Fibroblast of villous mesenchyme (primary cell): ENCODE measurements at places on chromosomes 3 and 15.

DNA sequence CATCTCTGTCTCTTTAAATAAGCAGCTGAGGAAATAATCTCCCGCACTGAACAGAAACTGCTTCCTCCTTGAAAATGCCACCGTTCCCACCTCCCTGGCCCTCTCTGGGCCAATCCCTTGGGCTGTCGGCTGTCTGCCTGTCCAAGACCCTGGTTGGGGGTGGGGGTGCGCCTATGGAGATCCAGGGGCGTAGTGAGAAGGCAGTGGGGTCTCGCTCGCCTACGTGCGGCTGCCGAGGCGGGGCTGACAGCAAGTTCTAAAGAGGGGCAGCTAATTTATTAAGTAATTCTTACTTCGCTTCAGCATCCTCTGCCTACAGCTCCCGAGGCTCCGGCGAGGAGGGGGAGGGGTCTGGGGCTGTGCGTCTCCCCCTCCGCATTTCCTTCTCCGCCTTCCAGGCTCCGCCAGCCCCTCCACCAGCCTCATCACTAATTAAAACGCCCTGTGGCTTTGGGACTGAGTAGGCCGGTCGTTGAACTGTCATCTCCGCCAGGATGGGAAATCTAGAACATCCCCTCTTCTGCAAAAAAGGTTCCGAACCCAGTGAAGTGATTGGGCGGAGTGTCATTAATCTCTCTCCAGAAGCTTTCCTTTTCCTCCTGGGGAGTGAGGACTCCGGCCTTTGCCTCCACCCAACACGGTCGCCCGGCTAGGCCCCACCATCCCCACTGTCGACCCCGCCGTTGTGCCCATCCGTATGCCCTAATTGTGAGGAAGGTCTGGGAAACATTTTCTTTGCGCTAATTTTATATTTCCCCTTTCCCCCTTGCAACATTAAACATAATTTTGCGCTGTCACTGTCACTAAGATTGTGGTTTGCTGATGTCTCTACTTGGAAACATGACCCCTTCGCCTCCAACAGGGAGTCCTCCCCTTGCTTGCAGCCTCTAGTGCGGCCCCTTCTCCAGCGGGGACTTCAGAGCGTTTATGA, 16.9 kb downstream of the NR2F2 start:
- DNase-seq = peak; percentile 85

DNA sequence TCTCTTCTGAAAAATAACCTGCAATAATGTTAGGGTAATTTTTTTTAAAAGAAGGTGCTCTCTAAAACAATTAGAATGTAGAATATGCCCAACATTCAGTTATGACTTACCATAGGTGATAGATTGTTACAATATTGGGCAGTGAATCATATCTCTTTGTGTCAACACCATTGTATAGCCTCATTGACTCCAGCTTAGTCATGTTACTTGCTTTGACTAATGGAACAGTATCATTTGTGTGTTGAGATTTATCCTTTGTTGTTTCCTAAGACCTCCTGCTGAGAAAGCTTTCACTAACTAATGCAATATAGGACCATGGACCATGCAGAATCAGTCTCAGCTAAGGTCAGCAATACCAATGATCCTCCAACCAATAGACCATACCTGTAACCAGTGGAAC, 1106.4 kb downstream of the SI start:
- no peak for DNase-seq

DNA sequence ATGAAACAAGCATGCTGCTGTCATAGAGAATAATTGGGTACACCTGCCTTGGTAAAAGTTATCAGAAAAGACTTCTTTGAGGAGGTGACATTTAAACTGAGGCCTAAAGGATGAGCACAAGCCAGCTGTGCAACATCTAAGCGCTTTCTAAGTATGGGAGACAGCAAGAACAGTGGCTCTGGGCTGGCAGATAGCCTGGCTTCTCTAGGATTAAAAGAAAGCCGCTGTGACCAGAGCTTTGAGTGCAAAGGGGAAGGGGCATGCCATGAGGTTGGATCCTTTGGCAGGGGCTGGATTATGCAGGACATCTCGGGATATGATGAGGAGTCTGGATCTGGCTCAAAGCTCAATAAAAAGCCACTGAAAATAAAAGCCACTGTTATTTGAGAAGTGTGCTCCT, 99.2 kb downstream of the FBN1 start:
- DNase-seq = peak; percentile 43

- no peak for DNase-seq
These were observed 41.9 kb downstream of the ZNF621 start for GRCh38 chr3:40566694-40567093.

GRCh38 chr3:72582211-72582878, 265.9 kb downstream of the SHQ1 start:
- DNase-seq = no peak

- DNase-seq = no peak
These were observed 64.5 kb downstream of the TCF12 start for GRCh38 chr15:56982987-56983386.

DNA sequence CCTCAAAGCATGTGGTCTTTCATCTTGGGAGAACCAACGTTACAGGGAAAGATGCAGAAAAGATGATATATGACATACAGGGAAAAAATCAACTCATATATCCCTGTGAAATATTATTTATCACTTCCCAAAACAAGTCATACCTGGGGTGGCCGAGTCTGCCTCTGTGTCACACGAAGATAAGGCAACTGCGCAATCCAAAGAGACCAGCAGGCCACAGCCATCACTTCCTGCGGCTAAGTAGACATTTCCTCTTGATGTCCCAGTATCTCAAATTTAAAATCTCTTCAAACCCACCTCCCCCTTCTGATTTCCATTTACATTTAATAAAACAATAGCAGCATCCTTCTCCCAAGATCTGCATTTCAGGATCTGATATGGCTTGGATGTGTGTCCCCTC, 71.5 kb downstream of the IGF2BP2 start:
- no peak for DNase-seq

- peak; percentile 61 for DNase-seq
These were observed 2.0 kb upstream of the SEMA3G start for GRCh38 chr3:52446631-52447511.

DNA sequence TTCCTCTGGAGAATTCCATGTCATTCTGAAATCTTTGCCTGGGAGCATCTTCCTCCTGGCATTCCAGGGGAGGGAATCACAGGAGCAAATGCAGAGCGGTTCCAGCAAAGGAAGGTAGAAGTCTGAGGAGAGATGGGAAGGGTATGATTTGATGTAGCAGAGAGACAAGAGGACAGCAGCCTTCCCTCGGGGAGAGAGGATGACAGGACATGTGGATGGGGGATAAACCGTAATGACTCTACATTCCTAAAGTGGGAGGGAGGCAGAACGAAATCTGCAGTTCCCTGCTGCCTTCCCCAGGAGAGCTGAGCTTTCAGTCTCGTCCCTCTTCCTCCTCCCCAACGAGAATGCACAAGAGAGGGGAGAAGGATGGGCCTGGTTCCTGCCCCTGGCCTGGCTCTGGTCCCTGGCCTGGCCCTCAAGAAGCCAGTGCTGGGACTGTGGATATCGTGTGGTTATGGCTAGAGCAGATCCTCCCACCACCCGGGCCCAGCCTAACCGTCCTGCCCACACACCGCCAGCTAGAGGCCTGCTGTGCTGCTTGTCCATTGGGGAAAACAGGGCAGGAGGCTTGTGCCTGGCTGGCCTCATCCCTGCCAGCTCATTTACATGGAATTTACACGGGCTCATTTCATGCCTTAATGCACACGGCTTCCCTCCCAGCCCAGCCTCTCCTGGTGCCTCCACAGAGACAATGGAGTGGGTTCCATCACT, 26.6 kb downstream of the SEMA7A start:
- DNase-seq = peak; percentile 80

DNA sequence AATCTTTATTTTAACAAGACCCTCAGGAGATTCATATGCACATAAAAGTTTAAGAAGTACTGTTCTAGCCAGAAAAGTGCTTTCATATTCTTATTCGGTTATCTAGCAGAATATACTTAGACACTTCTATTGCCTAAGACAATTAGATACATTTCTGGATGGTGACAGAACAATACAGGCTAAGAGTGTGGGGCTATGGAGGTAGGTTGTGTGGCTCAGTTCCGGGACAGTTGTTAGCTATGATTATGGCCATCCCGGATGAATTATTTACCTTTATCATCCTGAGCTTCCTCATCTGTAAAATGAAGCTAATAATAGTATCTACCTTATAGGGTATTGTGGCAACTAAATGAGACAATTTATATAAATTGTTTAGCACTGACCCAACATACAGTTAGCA, 6.6 kb downstream of the FAM98B start:
- no peak for DNase-seq

DNA sequence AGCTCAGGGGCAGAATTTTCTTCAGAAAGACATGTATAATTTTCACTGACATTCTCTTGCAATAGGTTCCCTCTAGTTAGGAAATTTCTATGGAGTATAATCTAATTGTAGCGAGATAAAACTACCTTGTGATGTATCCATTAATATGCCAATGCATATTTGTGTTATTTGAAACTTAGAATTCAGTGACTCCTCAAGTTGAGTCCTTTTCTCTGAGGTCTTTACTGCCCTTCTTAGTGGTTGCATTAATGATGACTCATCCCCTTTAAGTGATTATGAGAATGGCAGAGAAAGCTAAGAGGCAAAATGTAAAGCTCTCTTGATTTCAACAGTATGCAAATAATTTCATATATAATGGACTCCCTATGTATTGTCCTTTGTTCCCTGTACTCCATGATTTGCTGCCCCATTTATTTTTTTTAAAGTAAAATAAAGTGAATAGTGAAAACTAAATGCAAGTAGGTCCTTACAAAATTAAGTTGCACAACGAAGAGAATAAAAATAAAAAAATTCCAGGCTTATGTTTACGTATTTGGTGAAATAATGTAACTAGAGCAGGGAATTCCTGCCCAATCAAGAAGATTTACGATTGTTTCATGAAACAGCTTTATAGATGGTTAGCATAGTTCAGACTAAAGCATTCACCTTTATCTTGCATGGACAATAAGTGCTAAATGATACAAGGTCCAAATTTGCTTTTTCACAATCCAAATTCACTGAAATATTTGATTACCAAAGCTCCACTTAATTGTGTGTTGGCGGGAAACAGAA, 78.1 kb downstream of the ZPLD1 start:
- DNase-seq = peak; percentile 28

DNA sequence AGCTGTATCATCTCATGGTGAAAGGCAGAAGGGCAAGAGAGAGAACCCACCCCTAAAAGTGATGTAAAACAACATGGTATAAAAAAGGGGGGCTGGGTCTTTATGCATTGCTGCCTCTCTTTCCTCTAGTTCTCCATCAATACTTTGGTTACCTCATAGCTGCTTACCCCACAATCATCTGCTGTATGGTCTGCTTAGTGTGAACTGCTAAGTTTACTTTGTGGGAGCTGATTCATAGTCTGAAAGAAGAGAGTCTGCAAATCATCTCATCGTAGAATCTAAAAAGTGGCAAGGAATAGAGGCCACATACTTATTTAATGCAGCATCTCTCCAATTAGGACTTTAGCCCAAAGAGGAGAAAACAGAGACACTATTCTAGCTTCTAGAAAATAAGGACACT, 546.8 kb downstream of the GBE1 start:
- no peak for DNase-seq

GRCh38 chr3:69292185-69292584, 93.7 kb downstream of the FRMD4B start:
- no peak for DNase-seq

GRCh38 chr3:190718097-190718496, 144.4 kb downstream of the GMNC start:
- no peak for DNase-seq

GRCh38 chr3:64422932-64423331, 197.7 kb upstream of the PRICKLE2 start:
- DNase-seq = no peak

DNA sequence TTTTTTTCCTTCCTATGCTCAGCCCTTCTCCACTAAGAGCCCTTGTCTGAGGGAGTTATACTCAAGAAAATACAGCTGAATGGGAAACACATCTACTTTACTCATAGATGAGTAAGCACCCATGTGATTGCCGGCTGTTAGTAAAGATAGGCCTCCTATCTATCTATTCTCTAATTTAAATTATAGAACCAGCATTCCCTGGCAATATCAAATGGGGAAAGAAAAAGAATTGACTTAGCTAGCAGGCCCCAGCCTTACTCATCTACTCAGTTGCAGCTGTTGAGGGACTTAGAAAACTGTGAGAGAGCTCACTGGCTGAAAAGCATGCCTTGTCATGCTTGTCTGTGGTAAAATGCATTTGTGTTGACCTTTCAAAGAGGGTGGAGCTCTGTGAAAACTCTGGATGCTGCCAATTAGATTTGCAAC, 116.9 kb upstream of the LRRFIP2 start:
- peak; percentile 47 for DNase-seq

DNA sequence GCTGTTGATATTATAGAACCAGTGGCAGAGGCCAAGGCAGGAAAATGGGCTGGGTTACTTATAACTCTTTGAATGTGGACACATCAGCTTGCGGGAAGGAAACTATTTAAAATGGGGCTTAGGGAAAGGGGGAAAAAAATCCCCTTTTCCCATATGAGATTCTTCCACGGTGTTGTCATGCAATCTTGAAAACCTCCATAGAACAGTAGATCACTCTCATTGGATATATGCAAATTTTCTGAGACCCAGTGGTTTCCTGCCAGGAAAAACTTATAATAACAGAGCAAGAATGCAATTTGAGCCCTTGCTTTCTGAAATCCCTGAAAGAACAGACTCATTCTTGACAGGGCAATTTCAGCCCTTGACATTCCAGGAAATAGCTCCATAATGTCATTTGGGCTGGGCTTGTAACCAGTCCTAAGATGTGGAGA, 31.1 kb downstream of the TMEM212 start:
- DNase-seq = peak; percentile 98

DNA sequence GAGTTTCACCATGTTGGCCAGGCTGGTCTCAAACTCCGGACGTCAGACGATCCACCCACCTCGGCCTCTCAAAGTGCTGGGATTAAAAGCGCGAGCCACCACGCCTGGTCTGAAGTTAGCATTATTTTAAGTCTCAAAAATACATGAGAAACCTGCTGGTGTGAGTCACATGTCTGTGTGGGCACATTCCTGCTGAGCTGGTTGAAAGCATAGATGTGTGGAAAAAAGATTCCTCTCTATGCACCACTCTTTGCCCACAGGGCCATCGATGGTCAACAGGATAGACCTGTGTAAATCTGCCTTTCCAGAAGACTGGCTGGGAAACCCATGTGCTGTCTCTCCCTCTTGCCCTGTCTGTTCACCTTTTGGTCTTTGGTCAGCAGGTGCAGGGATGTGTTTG, 63.5 kb downstream of the CHRD start:
- DNase-seq = no peak
